T-cell (primary cell): ENCODE measurements at places on chromosomes 6 and 20. TPM values are rescaled to one million over a fixed set of nuclear protein-coding genes. Genes with fewer than 3 reads are reported as not detected.

GRCh38 chr6:121330516-121330915 lies 3.8 kb downstream of the TBC1D32 start:
- H3K4me3 ChIP-seq = no peak overlapping the region
- H3K36me3 ChIP-seq = no peaks in the 10 kb centered on the region
- DNase-seq = no peak
- no peak overlapping the region for H3K27ac ChIP-seq

- no peaks in the 10 kb centered on the region for H3K36me3 ChIP-seq
- no peaks in the 10 kb centered on the region for H3K4me1 ChIP-seq
- no peak for DNase-seq
- H3K27me3 ChIP-seq = no peaks in the 10 kb centered on the region
- no peak overlapping the region for H3K4me3 ChIP-seq
- H3K27ac ChIP-seq = no peak overlapping the region
These were observed 12.7 kb downstream of the BFSP1 start for GRCh38 chr20:17518339-17519052.

DNA sequence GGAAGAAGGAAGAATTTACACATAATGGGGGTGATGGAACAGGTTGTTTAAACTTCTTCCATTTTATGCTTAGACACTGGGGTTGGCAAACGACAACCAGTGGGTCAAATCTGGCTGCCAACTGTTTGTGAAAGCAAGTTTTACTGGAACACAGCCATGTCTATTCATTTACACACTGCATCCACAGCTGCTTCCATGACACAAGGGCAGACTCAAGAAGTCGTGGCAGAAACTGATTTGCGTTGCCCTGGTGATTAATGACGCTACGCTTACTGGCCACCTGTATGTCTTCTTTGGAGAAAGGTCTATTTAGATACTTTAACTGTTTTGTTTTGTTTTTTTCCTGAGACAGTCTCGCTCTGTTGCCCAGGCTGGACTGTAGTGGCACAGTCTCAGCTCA lies 19.0 kb downstream of the CTCFL start:
- no peaks in the 10 kb centered on the region for H3K4me1 ChIP-seq
- H3K4me3 ChIP-seq = no peak overlapping the region
- no peak overlapping the region for H3K27ac ChIP-seq
- DNase-seq = no peak
- peaks cover 33% of the 10 kb centered on the region for H3K27me3 ChIP-seq
- no peaks in the 10 kb centered on the region for H3K36me3 ChIP-seq

- H3K27ac ChIP-seq = no peak overlapping the region
- H3K27me3 ChIP-seq = no peaks in the 10 kb centered on the region
- no peaks in the 10 kb centered on the region for H3K4me1 ChIP-seq
- no peak for DNase-seq
These were observed 37.2 kb downstream of the SCAND1 start for GRCh38 chr20:35917077-35917476.

- DNase-seq = no peak
- no peak overlapping the region for H3K4me3 ChIP-seq
- no peaks in the 10 kb centered on the region for H3K27me3 ChIP-seq
- no peaks in the 10 kb centered on the region for H3K4me1 ChIP-seq
- no peaks in the 10 kb centered on the region for H3K36me3 ChIP-seq
These were observed 10.6 kb upstream of the ELOVL2 start for GRCh38 chr6:11054722-11055121.

DNA sequence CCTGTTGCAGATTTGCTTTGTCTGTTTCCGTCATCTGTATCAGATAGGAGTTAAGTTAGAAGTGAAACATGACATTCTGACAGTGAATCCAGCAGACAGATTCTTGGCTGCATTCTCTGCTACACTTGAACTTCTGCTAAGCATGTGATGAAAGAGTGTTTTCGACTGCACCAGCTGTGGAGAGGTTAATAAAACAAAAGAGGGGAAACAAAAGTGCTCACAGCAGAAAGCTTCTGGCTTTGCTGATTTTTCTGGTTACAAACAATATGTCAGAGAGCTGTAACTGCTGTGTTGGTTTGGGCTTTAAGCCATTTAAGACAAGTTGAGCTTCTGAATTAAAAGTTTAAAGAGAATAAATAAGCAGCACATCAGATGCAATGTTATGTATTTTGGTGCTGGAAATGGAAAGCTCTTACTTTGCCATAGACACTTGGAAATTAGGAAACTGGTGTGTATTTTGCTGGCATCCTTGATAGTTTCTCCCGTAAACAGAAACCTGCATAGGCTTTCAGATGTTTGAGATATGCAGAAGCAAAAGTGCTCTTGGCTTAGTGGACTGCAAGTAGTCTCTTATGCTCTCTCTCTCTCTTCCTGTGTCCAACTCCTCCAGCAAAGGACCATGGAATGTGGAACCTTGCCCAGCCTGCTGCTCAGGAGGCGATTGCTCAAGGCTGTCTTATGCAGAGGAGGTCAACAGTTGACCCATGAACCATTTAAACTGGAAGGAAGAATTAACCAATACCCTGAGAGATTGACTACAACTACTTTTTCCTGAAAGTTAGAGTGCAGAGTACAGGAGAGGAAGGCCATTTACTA lies 104.9 kb downstream of the RPS12 start:
- no peaks in the 10 kb centered on the region for H3K27me3 ChIP-seq
- no peak overlapping the region for H3K4me3 ChIP-seq
- no peak overlapping the region for H3K27ac ChIP-seq
- no peaks in the 10 kb centered on the region for H3K36me3 ChIP-seq
- no peaks in the 10 kb centered on the region for H3K4me1 ChIP-seq

DNA sequence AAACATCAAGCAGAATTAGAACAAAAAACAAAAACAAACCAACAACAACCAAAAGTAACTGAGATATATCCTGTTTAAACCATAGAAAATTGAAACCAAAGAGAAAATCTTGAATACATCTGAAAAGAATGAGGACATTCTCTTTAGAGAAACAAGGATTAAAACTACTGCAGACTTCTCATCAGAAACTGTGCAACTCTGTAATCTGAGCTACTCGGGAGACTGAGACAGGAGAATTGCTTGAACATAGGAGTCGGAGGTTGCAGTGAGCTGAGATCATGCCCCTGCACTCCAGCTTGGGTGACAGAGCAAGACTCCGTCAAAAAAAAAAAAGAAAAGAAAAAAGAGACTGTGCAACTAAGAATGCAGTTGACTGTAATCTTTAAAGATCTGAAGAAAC lies 153.4 kb downstream of the SYNDIG1 start:
- no peaks in the 10 kb centered on the region for H3K4me1 ChIP-seq
- H3K27me3 ChIP-seq = peaks cover 3% of the 10 kb centered on the region
- no peaks in the 10 kb centered on the region for H3K36me3 ChIP-seq
- H3K27ac ChIP-seq = no peak overlapping the region

DNA sequence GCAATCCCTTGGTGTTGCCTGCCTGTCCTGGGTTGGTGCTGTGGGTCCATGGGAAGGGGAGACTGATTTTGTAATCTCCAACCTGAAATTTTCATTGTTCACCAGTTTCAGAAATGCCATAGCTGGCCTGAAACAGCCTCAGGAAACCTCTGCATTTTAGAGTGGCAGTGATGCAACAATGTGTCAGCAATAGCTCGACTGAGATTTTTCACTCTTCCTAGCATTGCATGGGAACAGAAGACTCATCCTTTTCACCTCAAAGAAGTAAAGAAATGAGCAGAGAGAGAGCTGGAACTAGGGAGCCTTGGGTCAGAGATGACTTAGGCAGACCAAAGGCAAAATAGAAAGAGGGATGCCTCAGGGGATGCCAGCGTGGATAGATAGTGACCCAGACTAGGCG lies 23.7 kb upstream of the TMEM14A start:
- H3K4me3 ChIP-seq = no peak overlapping the region
- H3K36me3 ChIP-seq = no peaks in the 10 kb centered on the region
- peaks cover 8% of the 10 kb centered on the region for H3K27me3 ChIP-seq
- no peak overlapping the region for H3K27ac ChIP-seq
- H3K4me1 ChIP-seq = no peaks in the 10 kb centered on the region

GRCh38 chr6:147709396-147710272 lies 201.1 kb downstream of the SAMD5 start:
- H3K36me3 ChIP-seq = no peaks in the 10 kb centered on the region
- H3K27ac ChIP-seq = no peak overlapping the region
- H3K27me3 ChIP-seq = no peaks in the 10 kb centered on the region
- no peak for DNase-seq
- no peaks in the 10 kb centered on the region for H3K4me1 ChIP-seq
- no peak overlapping the region for H3K4me3 ChIP-seq

DNA sequence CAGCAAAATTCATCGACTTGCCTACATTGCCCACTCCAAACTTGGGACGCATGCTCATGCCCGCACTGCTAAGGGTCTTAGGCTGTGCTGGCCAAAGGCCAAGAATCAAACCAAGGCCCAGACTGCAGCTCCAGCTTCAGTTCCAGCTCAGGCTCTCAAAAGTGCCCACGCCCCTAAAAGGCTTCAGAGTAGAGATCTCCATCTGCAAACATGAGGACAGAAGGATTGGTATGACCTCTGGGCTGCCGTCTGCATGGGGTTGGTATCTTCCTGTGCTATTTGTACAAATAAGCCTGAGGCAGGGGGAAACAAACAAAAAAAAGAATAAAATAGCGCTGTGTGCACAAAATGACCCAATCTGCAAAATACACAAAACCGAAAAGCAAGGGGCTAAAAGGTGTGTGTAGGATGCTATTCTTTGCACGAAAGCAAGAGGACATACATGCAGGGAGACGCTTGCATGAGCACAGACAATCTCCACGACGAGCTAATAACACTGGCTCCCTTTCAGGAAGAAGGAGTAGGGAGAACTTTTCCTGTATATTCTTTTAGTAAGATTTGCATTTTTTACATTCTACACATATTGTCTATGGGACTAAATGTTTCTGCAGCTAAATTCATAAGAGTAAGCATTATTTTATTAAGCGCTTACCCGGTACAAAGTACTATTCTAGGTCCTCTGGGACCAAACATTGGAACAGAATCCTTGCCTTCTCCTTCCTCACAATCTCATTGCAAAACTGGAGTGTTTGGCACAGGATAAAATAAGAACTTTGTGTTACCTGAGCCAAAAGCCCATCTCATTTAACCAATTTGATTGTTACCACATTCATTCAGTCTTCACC lies 33.1 kb downstream of the ATP9A start:
- no peak overlapping the region for H3K4me3 ChIP-seq
- peaks cover 11% of the 10 kb centered on the region for H3K27me3 ChIP-seq
- H3K27ac ChIP-seq = no peak overlapping the region
- no peak for DNase-seq

GRCh38 chr6:168596344-168596743 lies 155.4 kb downstream of the SMOC2 start:
- DNase-seq = no peak
- H3K27me3 ChIP-seq = peaks cover 18% of the 10 kb centered on the region
- H3K27ac ChIP-seq = no peak overlapping the region

GRCh38 chr20:47906348-47906660 lies 121.0 kb upstream of the SULF2 start:
- H3K4me1 ChIP-seq = no peaks in the 10 kb centered on the region
- no peak overlapping the region for H3K4me3 ChIP-seq
- H3K36me3 ChIP-seq = no peaks in the 10 kb centered on the region
- H3K27ac ChIP-seq = no peak overlapping the region

DNA sequence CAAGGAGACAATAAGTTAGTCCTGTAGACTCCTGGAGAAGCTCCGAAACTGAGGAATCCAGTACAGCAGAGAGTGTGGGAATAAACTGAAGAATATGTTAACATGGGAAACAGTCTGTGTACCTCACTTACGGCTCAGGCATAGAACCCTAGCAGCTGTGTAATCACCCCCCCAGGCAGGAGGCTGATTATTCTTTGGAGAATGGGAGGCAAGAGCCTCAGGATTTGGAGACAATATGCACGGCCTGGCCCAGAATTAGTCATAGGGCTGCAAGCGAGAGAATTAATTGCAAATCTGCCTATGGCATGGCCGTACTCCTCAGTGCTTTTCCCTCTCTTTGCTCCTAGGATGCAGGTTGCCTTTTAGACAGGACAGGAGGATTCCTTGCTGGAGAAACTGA lies 27.5 kb upstream of the FYN start:
- H3K36me3 ChIP-seq = no peaks in the 10 kb centered on the region
- no peak overlapping the region for H3K4me3 ChIP-seq
- no peaks in the 10 kb centered on the region for H3K4me1 ChIP-seq
- no peak overlapping the region for H3K27ac ChIP-seq
- no peaks in the 10 kb centered on the region for H3K27me3 ChIP-seq
- no peak for DNase-seq

- no peak overlapping the region for H3K27ac ChIP-seq
- H3K4me3 ChIP-seq = no peak overlapping the region
- no peaks in the 10 kb centered on the region for H3K4me1 ChIP-seq
- no peaks in the 10 kb centered on the region for H3K36me3 ChIP-seq
- DNase-seq = no peak
These were observed 504.4 kb downstream of the BCKDHB start for GRCh38 chr6:80610846-80611245.

DNA sequence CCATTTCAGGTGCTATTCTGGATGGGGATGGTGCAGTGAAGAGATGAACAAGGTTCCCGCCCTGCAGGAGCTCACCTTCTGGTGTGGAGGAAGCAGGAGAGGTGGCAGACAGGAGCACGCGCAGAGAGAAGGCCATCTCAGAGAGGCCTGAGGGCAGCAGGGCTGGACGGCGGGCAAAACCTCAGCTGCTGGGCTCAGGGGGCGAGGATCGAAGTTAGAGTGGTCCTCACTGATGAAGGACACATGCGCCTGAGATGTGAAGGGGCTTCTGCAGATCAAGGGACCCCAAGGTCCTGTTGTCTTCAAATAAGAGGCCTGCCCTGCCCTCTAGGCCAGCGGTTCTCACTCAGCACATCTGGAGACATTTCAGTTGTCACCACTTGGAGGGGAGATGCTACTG lies 198.4 kb upstream of the PMEPA1 start:
- H3K4me3 ChIP-seq = no peak overlapping the region
- peaks cover 28% of the 10 kb centered on the region for H3K27me3 ChIP-seq
- DNase-seq = no peak
- H3K4me1 ChIP-seq = no peaks in the 10 kb centered on the region
- no peaks in the 10 kb centered on the region for H3K36me3 ChIP-seq

GRCh38 chr6:133241901-133242636 lies 912 bp downstream of the EYA4 start:
- no peaks in the 10 kb centered on the region for H3K36me3 ChIP-seq
- no peak overlapping the region for H3K27ac ChIP-seq
- no peak overlapping the region for H3K4me3 ChIP-seq
- H3K4me1 ChIP-seq = no peaks in the 10 kb centered on the region
- no peak for DNase-seq

COL9A1 gene
- not detected for total RNA-seq

- no peak overlapping the region for H3K4me3 ChIP-seq
- no peaks in the 10 kb centered on the region for H3K36me3 ChIP-seq
- no peak for DNase-seq
- H3K4me1 ChIP-seq = peaks cover 2% of the 10 kb centered on the region
These were observed 25.2 kb upstream of the LRRN4 start for GRCh38 chr20:6079016-6079415.

RPL10A gene
- 2,041 TPM for total RNA-seq

RBBP8NL gene
- not detected for total RNA-seq
